Islet precursor cell (in vitro differentiated cells): ENCODE measurements at places on chromosomes 16 and 17.
A peak's percentile ranks its signal among the peaks of the same experiment; 100 is the strongest.

DNA sequence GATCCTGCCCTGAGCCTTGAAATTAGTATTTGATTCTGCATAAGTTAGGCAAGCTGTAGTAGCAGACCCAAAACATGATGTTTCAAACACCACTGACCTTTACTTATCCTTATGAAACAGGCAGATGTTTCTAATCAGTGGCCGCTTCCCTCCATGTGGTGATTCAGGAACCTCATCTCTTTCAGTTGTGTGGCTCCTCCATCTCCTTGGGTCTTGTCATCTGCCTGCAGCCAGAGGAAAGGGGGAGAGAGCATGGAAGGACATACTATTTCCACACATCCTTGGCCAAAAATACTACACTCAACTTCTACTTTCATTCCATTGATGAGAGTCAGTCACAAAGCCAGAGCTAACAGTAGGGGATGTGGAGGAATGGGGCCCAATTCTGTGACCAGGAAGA, 41.6 kb upstream of the IRX6 start:
- peak; percentile 21 for DNase-seq

- DNase-seq, result no peak
Observed at GRCh38 chr16:4666537-4667202, 26.7 kb upstream of the NUDT16L1 start.

DNA sequence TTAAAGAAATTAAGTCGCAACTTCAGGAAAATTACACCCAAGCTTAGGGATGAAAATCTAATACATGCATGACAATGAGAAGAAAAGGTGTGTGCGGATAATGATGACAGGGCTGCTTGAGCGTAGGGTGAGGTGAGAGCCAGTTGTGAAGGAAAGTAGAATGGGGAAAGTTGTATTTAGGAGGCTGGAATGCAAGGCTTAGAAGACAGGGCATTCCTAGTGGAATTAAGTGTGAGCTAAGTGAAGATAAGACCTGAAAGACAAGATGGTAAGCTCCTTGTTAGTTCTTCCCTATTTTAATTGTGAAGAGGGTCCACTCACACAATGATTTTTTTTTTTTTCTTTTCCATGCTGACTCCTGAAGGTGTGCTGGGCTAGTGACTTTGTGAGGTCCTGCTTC, 519.5 kb upstream of the SALL1 start:
- DNase-seq, result no peak

GRCh38 chr16:79768276-79768970, 167.9 kb upstream of the MAF start:
- no peak for DNase-seq

DNA sequence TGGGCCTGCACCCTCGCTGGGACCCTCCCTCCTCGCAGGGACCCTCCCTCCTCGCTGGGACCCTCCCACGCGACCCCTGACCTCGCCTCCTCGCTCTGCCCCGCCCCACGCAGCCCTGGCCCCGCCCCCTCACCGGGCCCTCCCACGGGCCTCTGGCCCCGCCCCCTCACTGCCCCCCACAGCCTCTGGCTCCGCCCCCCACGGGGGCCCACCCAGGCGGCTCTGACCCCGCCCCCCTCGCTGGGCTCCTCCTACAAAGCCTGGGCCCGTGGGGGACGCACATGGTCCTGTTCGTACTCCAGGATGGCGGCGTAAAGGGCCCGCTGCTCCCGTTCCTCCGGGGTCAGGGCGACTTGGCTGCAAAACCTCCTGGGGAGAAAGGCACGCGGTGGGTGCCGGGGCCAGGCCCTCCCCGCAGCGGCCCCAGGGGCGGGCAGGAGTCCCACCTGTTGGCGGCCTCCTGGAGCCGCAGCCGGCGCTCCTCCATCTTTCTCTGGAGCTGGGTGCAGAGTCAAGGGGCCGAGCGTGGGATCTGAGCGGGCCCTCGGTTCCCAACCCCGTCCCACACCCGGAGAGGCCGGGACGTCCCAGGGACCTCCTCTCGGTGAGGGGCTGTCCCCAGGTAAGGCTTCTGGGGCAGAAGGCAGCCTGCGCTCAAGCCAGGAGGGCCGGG, 9.0 kb downstream of the VPS9D1 start:
- peak; percentile 82 for DNase-seq

- DNase-seq, result no peak
Observed at GRCh38 chr17:55818451-55819375, 67.9 kb downstream of the PCTP start.

DNA sequence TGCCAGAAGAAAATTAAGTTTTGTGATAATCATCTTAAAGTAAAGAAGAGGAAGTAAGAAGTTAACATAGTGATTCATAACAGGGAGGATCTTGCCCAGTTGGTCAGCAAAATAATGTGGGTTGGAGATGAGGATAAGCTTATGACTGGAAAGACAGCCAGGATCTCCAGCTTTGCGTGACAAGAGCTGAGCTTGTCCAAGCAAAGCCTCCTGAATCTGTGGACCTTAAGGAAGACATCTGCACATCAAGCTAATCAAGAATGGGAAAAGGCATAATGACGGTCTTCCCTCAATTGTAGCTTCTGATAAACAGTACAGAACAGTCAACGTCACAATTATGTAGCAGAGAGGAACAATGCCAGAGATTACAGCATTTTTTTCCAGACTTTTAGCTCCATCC, 744.7 kb upstream of the GOT2 start:
- DNase-seq, result no peak

DNA sequence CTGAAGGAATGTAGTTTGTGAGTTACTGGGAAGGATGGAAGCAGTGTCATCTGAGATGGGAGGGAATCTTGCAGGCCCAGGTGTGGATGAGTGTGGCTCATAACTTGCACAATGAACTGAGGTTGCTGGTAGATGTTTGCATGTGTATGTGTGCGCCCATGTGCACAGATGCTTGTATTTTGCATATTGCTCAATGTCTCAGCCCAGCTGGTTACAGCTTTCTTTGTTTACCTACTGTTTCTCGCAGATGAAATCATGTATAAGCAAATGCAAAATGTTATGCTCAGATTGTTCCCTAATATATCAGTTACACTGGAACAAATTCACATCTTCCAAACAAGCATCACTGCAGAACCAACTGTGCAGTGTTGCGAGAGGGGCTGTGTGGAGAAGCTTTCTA, 452.2 kb upstream of the EEF2KMT start:
- DNase-seq, result no peak

GRCh38 chr16:1287982-1288670, 21.3 kb upstream of the UBE2I start:
- peak; percentile 80 for DNase-seq

DNA sequence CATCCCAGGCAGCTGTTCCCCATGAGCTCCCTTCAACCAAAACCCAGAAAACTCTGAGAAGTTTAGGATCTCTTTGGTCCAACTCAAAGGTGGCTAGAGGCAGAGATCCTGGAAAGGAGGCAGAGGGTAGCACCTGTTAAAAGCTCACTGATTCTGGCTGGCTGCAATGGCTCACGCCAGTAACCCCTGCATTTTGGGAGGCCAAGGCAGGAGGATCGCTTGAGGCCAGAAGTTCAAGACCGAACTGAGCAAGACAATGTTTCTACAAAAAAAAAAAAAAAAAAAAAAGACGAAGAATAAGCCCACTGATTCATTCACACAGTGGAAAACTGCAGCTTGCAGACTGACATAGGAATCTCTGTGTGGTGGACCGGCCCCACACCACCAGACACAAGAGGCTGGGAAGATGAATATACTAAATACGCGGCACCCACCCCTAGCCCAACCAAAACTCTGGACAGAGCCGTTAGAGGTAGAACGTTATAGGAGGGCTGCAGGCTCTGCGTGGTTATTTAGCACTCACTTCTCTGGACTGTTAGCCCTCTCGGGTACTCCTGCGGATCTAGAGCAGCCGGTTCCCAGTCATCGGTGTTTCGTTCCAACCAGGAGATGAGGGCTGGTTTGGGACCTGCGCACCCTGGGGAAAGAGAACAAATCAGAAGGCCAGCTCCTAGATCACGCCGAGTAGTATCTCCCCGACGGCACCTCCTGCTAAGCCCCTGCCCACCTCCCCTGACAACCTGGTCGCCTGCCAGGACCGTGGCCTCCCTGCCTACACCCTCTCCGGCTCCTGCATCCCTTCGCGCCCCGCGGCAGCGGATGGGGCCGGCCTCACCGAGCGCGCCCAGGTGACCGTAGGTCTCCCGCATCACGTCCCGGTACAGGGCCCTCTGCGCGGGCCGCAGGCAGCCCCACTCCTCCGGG, 925 bp downstream of the ZNF689 start:
- DNase-seq, result peak; percentile 68

- DNase-seq, result no peak
Observed at GRCh38 chr17:69147460-69147859, 5.8 kb upstream of the ABCA6 start.

- DNase-seq, result no peak
Observed at GRCh38 chr17:1638171-1638590, 7.4 kb downstream of the SCARF1 start.

DNA sequence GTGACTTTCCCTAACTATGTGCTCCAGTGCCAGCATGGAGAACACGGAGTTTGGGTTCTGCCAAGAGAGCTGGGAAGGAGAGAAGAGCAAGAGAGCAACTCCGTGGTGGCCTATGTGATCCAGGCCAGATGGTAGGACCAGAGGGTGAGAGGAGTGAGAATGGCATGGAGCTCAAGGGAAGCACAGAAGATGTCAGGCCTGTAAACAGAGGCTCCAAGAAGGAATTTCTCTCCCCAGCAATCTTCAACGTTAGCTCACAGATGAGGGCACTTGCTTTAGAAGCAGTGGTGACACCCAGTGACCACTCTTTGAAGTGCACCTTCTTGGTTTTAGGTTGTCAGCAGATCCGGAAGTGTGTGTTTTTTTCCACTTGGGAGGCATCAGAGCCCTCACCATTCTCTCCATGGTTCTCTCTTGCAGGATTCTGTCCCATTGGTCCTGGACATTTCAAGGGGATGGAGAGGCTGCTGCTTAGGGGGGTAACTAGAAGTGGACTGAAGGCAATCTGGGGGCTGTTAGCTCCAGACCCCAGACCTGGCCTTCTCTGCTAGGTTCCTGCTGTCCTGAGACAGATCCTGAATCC, 18.1 kb upstream of the TMEM98 start:
- peak; percentile 92 for DNase-seq

DNA sequence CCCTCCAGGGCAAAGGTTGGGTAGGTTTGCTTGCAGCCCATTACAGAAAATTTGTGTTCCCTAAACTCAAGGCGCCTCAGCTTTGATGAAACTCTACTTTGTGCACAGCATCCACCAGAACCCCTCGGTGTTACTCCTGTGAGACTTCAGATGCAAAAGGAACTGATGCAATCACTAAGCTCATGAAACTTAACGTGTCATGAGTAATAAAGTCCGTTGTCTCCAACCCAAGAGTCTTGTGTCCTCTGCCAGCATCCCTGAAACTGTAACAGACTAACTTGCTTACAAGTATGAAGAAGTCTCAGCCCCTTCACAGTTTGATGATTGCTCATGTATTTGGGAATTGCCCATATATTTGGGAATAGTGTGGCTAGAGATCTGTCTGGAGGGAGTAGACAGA, 74.8 kb upstream of the MARCHF10 start:
- no peak for DNase-seq

DNA sequence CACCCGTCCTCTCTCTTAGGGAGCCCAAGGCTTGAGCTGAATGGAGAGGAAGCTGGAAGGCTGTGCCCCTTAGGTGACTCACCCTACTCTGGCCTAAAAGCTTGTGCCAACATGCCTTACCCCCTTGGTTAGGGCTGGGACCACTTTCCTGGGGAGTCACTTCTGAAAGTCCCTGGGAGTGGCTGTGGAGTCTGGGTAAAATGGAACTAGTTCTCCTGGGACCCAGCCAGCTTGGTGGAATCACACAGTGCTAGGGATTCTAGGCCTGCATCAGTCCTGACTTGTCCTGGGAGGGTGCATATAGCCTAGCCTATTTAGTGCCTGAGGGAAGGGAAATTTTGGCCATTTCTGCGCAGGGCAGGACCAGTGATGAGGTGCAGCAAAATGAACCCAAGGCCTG, 10.5 kb downstream of the MMP28 start:
- DNase-seq, result peak; percentile 52

- DNase-seq, result no peak
Observed at GRCh38 chr17:45164734-45165269, 3.1 kb downstream of the HEXIM2 start.

GRCh38 chr17:1725642-1726511, 1.4 kb downstream of the WDR81 start:
- DNase-seq, result peak; percentile 52

GRCh38 chr17:9105068-9105868, 84.0 kb downstream of the NTN1 start:
- no peak for DNase-seq

- DNase-seq, result no peak
Observed at GRCh38 chr17:57762452-57763395, 17.6 kb upstream of the CCDC182 start.

DNA sequence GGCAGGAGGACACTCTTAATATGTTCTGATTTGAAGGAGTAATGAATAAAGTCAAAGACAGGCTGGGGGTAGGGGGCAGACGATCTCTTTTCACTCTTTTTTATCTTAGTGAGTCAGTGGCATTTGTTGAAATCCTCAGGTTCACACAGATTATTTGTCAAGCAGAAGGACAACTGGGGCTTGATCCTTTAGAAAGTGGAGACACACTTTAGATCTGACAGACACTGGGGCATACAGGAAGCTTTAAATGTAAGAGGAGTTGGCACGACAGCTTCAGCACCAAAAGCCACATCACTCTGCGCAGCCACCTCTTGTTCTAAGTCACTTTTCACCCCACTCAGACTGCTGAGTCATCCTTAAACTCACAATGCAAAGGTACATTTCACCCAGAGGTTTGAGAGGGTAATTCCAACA, 121.5 kb downstream of the STXBP4 start:
- DNase-seq, result peak; percentile 68

DNA sequence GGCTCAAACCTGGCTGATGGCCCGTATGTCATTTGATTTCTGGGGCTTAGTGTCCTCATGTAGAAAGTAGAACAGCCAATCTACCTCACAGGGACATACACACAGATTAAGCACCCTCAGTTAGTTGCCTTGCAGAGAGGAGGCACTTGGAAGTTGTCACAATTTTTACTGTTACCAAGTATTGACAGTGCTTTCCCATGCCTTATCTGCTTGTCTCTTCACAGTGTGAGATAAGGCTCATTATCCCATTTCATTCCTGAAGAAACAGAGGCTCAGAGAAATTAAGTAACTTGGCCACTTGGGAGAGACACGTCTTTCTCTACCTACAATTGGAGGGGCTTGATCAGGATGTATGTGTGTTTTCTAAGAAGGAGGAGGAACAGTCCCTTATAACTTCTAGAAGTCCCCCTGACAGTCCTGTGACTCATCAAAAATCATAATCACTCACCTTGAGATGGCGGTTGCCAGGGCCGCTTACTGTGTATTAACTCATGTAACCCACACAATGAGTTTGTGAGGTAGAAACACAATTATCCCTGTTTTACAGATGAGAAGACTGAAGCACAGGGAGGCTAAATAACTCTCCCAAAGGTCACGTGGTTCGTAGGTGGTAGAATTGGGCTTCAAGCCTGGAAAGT, 56.9 kb upstream of the LHX1 start:
- DNase-seq, result no peak

- DNase-seq, result no peak
Observed at GRCh38 chr16:11380836-11381235, 35.6 kb downstream of the RMI2 start.
